ENCODE measurements at places on chromosomes 4 and X.

- no peak for DNase-seq
Observed at GRCh38 chr4:174314770-174315169, 31.1 kb downstream of the CEP44 start.

- no peak for DNase-seq
Observed at GRCh38 chrX:145673841-145674240, 143.8 kb upstream of the SLITRK2 start.

- DNase-seq, result no peak
Observed at GRCh38 chrX:36909676-36910030, 98.5 kb upstream of the FAM47C start.

DNA sequence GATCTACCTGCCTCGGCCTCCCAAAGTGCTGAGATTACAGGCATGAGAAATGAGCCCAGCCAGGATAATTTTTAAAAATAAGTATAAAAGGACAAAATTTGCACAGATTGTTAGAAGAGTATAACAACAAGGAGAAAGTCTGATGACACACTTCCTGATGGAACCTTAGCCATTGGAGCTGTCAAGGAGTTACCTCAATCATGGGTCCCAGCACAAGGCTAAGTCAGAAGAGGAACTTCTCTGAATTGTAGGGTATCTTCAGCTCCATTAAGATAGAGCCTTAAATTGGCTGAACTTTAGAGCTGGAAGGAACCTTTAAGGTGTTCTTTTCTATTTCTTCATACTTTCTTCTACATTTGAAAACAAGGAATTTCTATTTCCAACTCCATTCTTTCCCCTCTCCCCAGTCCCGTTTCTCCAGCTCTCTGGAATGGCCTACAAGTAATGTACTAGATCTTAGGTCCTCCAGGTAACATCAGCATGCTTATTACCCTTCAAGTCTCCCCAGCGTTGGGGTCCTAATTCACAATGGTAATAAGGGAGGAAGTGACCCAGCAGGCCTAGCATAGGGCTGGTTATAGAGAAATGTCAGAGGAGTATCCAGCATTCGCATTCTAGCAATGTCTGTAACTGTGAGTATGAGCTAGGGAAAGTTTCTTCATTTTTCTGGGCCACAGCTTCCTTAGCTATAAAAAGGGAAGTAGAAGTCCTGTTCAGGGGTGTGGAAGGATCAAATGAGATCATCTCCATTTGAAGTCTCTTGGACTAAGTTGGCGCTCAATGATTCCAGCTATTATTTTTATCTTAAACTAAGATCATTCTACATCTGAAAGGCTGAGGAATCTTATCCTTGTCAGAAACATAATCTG is 18.5 kb upstream of the RBPJ start:
- DNase-seq, result no peak

DNA sequence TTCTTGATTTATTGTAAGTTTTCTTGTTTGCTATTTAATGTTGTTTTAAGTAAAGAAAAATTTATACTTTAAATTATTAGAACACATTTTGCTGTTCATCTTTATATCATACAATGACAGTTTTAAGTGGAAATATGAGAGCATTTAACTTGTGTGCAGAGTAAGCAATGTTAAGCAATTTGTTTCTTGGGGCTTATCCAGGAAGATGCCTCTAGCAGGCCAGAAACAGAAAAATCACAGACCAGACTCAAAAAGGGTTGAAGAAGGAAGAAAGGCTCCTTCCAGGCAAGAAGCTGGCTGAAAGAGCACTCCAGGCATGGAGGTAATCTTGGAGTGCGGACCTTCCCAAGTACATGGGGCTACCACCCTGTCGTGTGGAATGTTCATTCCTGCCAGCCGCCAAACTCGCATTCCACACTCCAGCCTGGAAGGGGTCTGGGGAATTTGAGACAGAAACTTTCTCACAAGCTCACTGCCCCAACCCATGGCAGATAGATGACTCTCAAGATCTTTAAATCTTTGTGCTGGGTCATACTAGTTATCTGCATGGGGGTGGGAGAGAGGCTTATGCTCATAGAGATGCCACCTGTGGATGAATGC is 1521.3 kb upstream of the AGA start:
- DNase-seq, result no peak

GRCh38 chrX:85213792-85214530 is 29.6 kb downstream of the SATL1 start:
- no peak for DNase-seq

DNA sequence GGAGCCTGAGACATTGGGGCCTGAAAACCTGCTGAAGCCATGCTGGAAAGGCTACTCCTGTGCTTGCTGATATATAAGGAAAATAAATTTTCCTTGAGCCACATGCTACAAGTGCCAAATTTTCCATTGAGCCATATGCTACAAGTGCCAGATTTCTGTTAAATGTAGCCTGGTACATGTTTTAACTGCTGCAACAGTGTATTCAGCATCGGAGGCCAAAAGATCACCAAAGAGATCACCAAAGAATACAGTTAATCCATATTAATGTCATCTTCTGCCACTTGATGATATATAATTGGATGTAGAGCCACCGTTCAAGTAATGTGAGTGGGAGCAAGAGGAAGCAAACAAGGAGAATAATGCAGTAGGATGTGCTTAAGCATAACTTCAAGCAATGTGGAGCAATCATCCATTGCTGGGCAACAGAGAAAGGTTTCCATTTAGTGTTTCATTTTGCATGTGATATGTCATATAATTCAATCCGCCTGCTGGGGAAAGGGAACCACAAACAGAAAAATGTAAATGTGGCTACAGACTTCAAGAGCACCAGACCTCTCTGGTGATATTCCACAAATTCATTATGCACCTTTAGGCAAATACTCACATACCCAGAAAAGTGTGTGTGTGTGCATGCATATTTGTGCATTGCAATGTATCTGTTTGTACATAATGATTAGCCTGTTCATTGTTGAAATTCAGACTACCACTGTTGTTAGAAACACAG is 295.9 kb downstream of the KCNIP4 start:
- DNase-seq, result no peak
